ENCODE measurements at places on chromosomes 16 and 17.

GRCh38 chr17:30812218-30813177 is 12.0 kb downstream of the CRLF3 start:
- H3K4me1 ChIP-seq, result peaks cover 53% of the 10 kb centered on the region
- H3K27ac ChIP-seq, result peak overlapping the region; percentile 56
- H3K27me3 ChIP-seq, result no peaks in the 10 kb centered on the region
- DNase-seq, result peak; percentile 38
- no peak overlapping the region for H3K4me3 ChIP-seq

DNA sequence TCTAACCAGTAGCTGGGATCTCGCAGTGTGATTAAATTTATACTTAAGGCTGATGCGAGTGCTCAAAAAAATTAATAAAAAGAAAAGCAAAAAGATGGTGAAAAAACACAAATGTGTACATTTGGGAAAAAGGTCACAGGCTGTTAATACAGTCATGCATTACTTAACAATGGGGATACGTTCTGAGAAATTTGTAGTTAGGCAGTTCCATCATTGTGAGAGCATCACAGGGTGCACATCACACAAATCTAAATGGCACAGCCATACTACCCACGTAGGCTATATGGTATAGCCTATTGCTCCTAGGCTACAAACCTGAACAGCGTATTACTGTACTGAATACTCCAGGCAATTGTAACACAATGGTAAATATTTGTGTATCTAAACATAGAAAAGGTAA is 142.4 kb upstream of the MYOCD start:
- no peaks in the 10 kb centered on the region for H3K4me1 ChIP-seq
- H3K4me3 ChIP-seq, result no peak overlapping the region
- H3K36me3 ChIP-seq, result no peaks in the 10 kb centered on the region
- no peak for DNase-seq
- H3K27me3 ChIP-seq, result no peaks in the 10 kb centered on the region
- no peak overlapping the region for H3K27ac ChIP-seq

- H3K27me3 ChIP-seq, result no peaks in the 10 kb centered on the region
- no peak overlapping the region for H3K27ac ChIP-seq
- H3K4me1 ChIP-seq, result no peaks in the 10 kb centered on the region
- no peak overlapping the region for H3K4me3 ChIP-seq
Observed at GRCh38 chr16:31519759-31520431, 7.8 kb upstream of the AHSP start.

- H3K4me1 ChIP-seq, result no peaks in the 10 kb centered on the region
- DNase-seq, result no peak
- H3K4me3 ChIP-seq, result no peak overlapping the region
Observed at GRCh38 chr16:25625620-25626019, 66.1 kb upstream of the HS3ST4 start.

GRCh38 chr17:55090079-55090492 is 121.5 kb downstream of the STXBP4 start:
- H3K36me3 ChIP-seq, result no peaks in the 10 kb centered on the region
- H3K27me3 ChIP-seq, result no peaks in the 10 kb centered on the region
- peak overlapping the region; percentile 21 for H3K27ac ChIP-seq
- no peak for DNase-seq

DNA sequence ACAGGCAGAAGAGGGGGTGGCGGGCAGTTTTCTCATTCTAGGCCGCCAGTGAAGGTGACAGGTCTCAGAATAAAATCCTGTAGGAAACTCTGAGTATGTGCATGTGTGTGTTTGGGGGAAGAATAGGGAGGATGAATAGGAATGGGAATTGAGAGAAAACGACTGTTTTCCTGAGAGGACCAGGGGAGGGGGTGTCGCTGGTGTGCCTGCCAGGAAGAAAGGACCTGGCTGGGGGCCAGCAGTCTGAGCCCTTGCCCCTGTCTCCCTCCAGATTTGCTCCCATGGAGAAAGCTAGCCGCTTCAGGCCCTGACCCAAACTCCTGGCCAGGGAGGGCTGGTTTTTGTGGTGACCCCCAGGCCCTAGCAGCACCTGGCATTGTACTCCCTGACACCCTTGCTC is 14.4 kb downstream of the C17orf50 start:
- no peaks in the 10 kb centered on the region for H3K36me3 ChIP-seq
- no peak overlapping the region for H3K4me3 ChIP-seq
- H3K27me3 ChIP-seq, result no peaks in the 10 kb centered on the region
- H3K27ac ChIP-seq, result no peak overlapping the region
- H3K4me1 ChIP-seq, result no peaks in the 10 kb centered on the region
- no peak for DNase-seq

GRCh38 chr17:18250259-18250658 is 8.3 kb downstream of the FLII start:
- no peak overlapping the region for H3K27ac ChIP-seq
- peaks cover 82% of the 10 kb centered on the region for H3K36me3 ChIP-seq
- H3K4me3 ChIP-seq, result no peak overlapping the region
- no peak for DNase-seq

DNA sequence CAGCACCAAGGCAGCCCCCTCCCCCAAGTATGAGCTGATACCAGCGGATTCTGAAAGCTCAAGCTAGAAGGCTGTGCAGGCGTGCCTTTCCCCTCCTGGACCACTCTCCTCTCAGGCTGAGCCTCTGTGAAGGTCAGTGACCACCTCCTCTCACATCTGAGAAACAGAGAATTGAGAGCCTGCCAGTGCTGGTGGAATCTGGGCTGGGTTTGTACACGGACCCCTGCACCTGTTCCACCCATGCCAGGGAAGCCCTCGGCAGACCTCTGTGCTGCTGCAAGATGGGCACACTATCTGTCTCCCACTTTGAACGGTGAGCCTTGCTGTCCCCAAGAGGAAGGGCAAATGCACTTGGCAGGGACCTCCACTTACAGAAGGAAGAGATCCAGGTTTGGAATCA is 54.7 kb upstream of the SDK2 start:
- no peak overlapping the region for H3K27ac ChIP-seq
- H3K27me3 ChIP-seq, result no peaks in the 10 kb centered on the region
- no peaks in the 10 kb centered on the region for H3K36me3 ChIP-seq
- no peak for DNase-seq
- H3K4me1 ChIP-seq, result no peaks in the 10 kb centered on the region

DNA sequence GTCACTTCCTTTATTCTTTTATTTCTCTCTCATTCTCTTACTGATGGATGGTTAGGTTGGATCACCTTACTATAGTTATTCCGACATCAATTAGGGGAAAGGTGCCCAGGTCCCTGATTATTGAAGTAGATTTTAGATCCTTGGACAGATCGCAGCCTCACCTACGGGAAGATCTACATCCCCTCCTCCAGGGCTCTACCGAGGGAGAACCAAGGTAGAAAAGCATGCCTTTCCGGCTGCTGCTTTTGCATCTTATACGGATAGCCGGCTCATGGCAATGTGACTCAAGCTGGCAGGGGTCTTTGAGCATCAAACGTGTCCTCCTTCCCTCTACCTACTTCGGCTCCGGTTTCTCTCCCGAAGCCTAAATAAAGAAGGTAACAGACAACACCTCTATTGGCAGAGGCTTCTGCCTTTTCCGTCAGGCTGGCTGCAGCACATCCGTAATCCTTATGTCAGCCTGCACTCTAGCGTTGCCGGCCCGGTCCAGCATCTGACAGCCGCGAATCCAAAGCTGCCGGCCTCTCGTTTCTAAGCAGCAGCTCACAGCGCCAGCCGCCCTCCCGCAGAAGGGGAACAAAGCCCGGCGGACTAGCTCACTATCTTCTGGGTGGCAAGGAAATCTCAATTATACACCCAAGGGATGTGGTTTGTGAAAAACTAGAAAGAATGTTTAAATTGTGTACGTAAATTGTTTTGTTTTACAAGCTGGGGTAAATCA is 46.9 kb downstream of the IRX6 start:
- H3K36me3 ChIP-seq, result no peaks in the 10 kb centered on the region
- no peak overlapping the region for H3K4me3 ChIP-seq
- H3K4me1 ChIP-seq, result no peaks in the 10 kb centered on the region
- H3K27ac ChIP-seq, result no peak overlapping the region
- DNase-seq, result no peak
- H3K27me3 ChIP-seq, result peaks cover 6% of the 10 kb centered on the region

GRCh38 chr17:72600934-72601333 is 480.1 kb downstream of the SOX9 start:
- no peaks in the 10 kb centered on the region for H3K27me3 ChIP-seq
- H3K4me3 ChIP-seq, result no peak overlapping the region
- H3K4me1 ChIP-seq, result no peaks in the 10 kb centered on the region
- H3K36me3 ChIP-seq, result no peaks in the 10 kb centered on the region

DNA sequence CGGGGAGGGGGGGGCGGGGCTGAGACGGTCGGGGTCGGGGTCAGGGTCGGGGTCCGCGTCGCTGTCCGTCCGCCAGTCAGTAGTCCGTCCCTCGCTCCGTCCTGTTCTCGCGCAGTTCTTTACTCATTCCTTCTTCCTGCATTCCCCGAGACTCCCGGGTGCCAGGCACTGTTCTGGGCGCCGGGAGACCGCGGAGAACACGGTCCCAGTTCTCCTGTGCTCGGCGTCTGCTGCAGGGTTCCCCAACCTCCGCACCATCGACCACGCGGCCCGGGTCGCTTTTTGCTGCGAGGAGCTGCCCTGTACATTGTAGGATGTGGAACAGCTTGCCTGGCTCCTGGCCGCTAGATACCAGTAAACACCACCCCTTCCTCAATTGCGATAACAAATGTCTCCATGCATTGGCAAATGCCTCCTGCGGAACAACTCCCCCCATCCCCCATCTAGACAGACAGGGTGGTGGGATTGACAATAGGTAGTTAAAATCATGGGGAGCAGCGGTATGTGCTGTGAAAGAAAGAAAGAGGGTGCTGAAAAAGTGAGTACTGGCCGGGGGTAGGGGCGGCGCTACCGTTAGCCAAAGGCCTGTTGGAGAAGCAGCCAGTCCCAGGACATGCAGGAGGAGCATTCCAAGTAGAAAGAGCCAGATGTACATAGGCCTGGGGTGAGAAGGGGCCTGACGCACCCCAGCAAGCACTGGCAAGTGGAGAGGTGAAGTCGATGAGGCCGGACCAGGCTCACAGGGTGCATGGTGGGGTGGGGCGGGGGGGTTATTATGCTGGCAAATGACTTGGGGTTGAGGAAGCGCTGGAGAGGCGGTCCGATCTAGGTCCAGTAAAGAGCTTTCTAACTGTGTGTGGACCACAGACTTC is 631 bp downstream of the TRAF7 start:
- H3K4me1 ChIP-seq, result peaks cover 68% of the 10 kb centered on the region
- H3K36me3 ChIP-seq, result peaks cover 4% of the 10 kb centered on the region
- H3K27ac ChIP-seq, result peak overlapping the region; percentile 41
- peak overlapping the region; percentile 61 for H3K4me3 ChIP-seq

- H3K4me3 ChIP-seq, result no peak overlapping the region
- DNase-seq, result no peak
- no peaks in the 10 kb centered on the region for H3K27me3 ChIP-seq
- no peaks in the 10 kb centered on the region for H3K4me1 ChIP-seq
- no peak overlapping the region for H3K27ac ChIP-seq
Observed at GRCh38 chr17:34920676-34921075, 40.6 kb downstream of the CCT6B start.

- no peaks in the 10 kb centered on the region for H3K4me1 ChIP-seq
- no peaks in the 10 kb centered on the region for H3K27me3 ChIP-seq
- DNase-seq, result no peak
Observed at GRCh38 chr16:84286578-84287240, 8.0 kb upstream of the WFDC1 start.

GRCh38 chr17:82205720-82206508 is 6.7 kb downstream of the CCDC57 start:
- H3K4me1 ChIP-seq, result peaks cover 46% of the 10 kb centered on the region
- H3K36me3 ChIP-seq, result no peaks in the 10 kb centered on the region
- peak overlapping the region; percentile 84 for H3K27ac ChIP-seq
- DNase-seq, result peak; percentile 75

GRCh38 chr16:74202009-74202408 is 94.6 kb upstream of the PSMD7 start:
- H3K4me3 ChIP-seq, result no peak overlapping the region
- no peaks in the 10 kb centered on the region for H3K4me1 ChIP-seq
- no peaks in the 10 kb centered on the region for H3K36me3 ChIP-seq
- no peak for DNase-seq

GRCh38 chr16:14375132-14375491 is 254.9 kb downstream of the PARN start:
- no peaks in the 10 kb centered on the region for H3K4me1 ChIP-seq
- no peaks in the 10 kb centered on the region for H3K36me3 ChIP-seq
- no peak overlapping the region for H3K4me3 ChIP-seq

GRCh38 chr17:37516127-37516571 is 26.5 kb downstream of the DUSP14 start:
- peaks cover 4% of the 10 kb centered on the region for H3K4me1 ChIP-seq
- no peak for DNase-seq
- peaks cover 67% of the 10 kb centered on the region for H3K36me3 ChIP-seq

- H3K4me3 ChIP-seq, result no peak overlapping the region
- no peaks in the 10 kb centered on the region for H3K4me1 ChIP-seq
- DNase-seq, result no peak
- no peak overlapping the region for H3K27ac ChIP-seq
Observed at GRCh38 chr17:58092797-58093385, 9.7 kb downstream of the DYNLL2 start.

DNA sequence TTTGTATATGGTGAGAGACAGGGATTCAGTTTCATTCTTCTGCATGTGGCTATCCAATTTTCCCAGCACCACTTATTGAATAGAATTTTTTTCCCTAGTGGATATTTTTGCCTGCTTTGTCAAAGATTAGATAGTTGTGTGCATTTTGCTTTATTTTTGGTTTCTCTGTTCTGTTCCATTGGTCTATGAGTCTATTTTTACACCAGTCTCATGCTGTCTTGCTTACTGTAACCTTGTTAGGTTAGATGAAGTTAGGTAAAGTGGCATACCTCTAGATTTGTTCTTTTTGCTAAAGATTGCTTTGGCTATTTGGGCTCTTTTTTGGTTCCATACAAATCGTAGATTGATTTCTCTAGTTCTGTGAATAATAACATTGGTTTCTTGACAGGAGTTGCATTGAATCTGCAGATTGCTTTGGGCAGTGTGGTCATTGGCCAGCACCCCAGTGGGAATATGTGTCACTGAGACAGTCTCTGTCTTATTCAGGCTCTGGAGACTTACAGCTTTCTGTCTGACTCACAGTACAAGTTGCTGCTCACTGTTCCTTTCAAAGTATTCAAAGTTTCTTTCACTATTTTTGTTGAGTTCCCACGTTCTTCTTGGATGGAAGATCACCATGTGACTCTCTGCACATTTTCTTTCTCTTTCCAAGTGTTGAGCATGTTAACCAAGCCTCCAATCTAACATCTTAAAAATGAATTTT is 709.1 kb downstream of the CDH11 start:
- H3K27me3 ChIP-seq, result no peaks in the 10 kb centered on the region
- no peak overlapping the region for H3K4me3 ChIP-seq
- H3K4me1 ChIP-seq, result no peaks in the 10 kb centered on the region
- H3K27ac ChIP-seq, result no peak overlapping the region

DNA sequence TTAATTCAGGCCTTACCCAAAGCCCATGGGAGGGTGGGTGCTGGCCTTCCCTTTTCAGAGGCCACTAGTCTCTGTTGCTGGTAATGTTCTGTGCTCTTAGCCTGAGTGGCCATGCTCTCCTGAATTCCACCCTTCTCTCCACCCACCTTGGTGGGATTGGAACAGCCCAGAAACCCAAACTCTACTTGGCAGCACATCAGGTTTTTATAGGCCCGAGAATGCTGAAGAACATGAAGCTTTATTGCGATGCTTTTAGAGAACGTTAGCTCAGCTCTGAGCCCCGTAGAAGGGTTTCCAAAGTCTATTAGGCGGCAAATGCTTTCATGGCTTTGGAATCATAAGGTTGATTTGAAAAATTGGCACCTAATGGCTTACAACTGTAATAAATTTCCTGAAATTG is 209.3 kb downstream of the MSI2 start:
- no peaks in the 10 kb centered on the region for H3K36me3 ChIP-seq
- H3K4me1 ChIP-seq, result peaks cover under 1% of the 10 kb centered on the region
- no peak for DNase-seq
- no peak overlapping the region for H3K27ac ChIP-seq
- no peak overlapping the region for H3K4me3 ChIP-seq
- no peaks in the 10 kb centered on the region for H3K27me3 ChIP-seq

- H3K36me3 ChIP-seq, result peaks cover 95% of the 10 kb centered on the region
- H3K4me3 ChIP-seq, result no peak overlapping the region
- peaks cover 46% of the 10 kb centered on the region for H3K4me1 ChIP-seq
- no peak for DNase-seq
- no peaks in the 10 kb centered on the region for H3K27me3 ChIP-seq
Observed at GRCh38 chr17:74768069-74768762, 7.9 kb downstream of the NAT9 start.

All from natural killer cell (primary cell).